ENCODE measurements at places on chromosomes 1 and 21.

DNA sequence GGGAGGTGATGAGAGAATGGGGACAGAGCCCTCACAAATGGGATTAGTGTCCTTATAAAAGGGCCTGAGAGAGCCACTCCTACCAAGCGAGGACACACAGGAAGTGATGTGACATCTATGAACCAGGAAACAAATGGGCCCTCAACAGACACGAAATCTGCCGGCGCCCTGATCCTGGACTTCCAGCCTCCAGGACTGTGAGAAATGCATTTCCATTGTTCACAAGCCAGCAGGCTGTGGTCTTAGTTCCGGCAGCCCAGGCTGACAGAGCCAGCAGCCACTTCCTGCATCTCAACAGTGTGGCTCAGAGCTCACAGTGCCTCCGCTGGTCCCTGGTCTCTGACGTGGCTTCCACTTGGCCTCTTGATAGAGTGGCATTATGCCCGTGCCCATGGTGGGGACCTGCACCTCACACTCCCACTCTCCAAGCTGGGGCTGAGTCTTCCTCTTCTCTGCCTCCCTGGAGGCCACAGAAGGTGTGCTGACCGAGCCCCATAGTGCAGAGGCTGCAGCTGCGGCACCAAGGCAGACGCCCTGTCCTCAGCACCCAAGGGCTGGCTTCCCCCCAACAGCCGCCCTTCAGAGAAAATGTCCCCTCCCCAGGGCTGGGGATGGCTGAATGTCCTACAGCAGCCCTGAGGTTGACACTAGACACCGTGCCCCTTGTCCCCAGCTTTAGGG, 44.9 kb downstream of the ACOT7 start:
- DNase-seq = no peak

DNA sequence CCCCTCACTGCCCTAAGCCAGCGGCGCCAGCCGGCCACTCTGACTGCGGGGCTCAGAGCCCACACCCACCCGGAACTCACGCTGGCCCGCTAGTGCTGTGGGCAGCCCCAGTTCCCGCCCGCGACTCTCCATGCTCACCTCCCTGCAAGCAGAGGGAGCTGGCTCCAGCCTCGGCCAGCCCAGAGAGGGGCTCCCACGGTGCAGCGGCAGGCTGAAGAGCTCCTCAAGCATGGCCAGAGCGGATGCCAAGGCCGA, 41.5 kb downstream of the SLC2A1 start:
- DNase-seq = no peak

- no peak for DNase-seq
Observed at GRCh38 chr1:216997831-216998230, 274.6 kb upstream of the ESRRG start.

DNA sequence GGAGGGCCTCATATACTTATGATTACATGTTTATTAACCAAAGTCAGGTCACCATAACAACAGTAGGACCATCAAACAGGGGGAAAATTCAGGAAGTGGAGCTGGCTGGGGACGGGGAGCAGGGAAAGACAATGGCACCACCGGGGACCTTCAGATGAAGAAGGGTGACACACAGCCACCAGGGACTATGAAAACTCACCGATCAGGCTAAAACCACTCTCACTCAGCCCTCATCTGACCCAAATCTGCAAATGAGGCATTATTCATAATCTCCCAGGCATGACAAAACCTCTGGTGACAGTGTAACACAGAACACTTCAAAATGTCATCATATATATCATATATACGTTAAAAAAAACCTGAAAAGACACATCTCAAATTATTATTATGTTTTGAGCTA, 11.2 kb downstream of the MKNK1 start:
- no peak for DNase-seq

DNA sequence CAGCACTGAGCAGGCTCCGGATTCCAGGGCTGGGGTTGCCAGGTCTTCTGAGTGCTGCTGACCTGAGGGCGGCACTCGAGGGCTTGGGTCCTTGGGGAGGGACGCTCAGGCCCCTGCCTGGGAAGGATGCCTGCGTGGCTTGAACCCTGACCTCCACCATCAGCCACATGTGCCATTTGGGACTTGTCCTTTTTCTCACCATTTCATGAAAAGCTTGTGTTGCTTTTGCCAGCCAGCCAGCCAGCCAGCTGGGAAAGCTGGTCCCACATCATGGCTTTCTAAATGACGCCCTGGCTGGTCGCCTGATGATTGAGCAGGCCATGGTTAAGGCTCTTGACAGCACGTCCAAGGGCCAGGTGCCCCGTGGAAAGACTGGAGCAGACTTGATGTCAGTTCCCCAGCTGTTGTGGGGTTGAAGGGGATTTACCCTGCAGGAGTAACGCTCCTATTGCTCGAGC, 168.7 kb downstream of the CAMTA1 start:
- no peak for DNase-seq

- DNase-seq = no peak
Observed at GRCh38 chr21:45423201-45423955, 18.4 kb downstream of the COL18A1 start.

DNA sequence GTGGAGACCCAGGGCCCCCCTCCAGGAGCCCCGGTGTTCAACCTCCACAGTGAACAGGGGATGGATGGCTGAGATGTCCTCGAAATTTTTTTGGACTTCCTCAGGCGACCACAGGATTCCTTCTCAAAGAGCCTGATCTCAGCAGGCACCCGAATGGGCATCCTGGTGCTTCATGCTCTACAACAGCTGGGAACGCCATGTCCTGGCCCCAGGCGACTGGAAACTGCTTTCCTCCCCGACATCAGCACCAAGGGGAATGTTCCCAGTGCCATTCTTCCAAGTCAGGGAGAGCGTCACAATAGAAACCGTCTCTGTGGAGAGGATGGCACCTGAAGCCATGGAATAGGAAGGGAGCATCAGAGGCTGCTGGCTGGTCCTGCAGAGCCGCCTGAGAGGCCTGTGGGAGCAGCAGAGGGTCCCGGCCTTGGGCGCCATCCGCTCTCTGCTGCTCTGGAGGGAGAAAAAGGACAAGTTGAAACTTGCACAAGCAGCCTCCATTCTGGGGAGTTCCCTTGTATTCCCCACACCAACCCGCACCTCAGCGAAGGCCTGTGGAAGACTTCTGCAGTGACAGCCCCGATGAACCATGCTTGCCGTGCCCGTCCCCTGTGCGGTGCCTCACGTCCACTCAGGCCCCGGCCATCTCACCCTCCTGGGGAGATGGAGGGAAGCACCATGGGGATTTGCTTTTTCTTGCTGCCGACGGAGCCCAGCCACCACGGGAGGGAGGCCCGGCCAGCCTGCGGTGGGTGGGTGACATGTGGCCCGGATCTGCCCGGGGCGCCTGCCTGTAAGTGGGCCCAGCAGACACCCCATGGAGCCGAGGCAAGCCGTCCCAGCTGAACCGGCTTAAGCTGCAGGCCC, 2.3 kb upstream of the ADARB1 start:
- no peak for DNase-seq

- DNase-seq = no peak
Observed at GRCh38 chr1:167648252-167648849, 18.3 kb downstream of the RCSD1 start.

DNA sequence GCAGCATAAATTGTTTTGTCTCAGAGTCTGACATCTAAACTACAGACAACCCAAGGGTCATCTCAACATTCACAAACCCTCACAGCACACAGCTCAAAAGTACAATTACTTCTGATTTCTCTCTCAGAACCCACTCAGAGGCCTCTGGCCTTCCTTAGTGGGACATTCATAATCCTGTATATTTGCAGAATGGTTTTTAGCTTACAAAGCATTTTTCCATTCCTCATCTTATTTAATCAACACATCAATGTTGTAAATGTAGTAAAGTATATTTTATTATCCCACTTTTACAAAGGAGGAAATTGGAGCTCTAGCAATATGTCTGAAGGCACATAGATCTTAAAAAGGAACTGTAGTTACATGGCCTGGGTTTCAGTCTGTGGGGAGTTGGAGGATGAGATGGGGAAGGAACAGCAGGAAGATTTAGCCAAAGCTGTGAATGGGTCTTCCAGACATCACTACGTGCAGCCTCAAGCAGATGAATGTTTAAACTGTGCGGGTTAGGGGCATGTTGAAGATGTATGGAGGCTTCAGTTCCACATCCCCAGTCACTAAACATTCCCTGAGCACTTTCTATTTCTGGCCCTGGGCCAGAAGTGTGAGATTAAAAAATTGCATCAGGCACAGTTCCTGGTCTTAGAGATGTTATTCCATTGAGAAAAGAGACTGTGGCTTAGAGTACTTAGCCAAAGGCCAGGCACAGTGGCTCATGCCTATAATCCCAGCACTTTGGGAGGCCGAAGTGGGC, 13.3 kb downstream of the AKNAD1 start:
- DNase-seq = no peak

GRCh38 chr1:207811920-207812720, 60.3 kb downstream of the CD46 start:
- no peak for DNase-seq

- no peak for DNase-seq
Observed at GRCh38 chr1:200899015-200899386, 4.3 kb downstream of the INAVA start.

- DNase-seq = no peak
Observed at GRCh38 chr21:45531393-45532215, 10.6 kb downstream of the SLC19A1 start.

GRCh38 chr1:95935719-95936118, 701.7 kb downstream of the RWDD3 start:
- no peak for DNase-seq

Data from stimulated activated CD8-positive, alpha-beta memory T cell treated with anti-CD3 and anti-CD28 coated beads, Interleukin-7, amount 100 ng/mL, for 48 hours (primary cell).